Upper lobe of left lung (tissue), 6 donors: ENCODE measurements at places on chromosomes 4 and X. TPM values are rescaled to one million over a fixed set of nuclear protein-coding genes. Genes with fewer than 3 reads are reported as not detected.

DNA sequence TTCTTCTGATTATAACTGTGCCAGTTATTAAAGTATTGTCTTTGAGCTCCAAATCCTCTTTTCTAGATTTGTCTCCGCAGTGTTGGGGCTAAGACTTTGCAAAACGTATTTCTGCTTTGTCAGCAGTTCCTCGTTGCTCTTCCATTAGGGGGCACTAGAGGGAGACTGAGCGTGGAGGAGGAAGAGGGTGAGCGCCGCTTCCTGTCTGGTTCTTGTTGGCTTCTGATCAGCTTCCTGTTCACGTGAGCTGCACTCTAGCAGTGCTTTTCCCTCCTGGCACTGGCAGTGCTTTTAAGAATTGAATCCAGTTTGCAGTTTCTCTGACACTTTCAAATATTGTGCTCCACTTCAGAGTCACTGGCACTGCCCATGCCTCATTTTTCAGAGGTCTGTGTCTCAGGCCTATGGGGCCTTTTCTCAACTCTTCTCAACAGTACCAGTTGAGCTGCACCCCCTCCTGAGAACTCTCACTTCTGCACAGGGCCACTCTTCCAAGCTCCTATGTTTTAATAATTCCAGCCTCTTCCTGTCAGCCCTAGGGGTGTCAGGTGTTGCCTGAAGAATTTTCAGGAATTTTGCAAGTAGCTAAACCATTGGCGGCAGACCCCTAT is 54.4 kb upstream of the LCORL start:
- no peak for DNase-seq

DNA sequence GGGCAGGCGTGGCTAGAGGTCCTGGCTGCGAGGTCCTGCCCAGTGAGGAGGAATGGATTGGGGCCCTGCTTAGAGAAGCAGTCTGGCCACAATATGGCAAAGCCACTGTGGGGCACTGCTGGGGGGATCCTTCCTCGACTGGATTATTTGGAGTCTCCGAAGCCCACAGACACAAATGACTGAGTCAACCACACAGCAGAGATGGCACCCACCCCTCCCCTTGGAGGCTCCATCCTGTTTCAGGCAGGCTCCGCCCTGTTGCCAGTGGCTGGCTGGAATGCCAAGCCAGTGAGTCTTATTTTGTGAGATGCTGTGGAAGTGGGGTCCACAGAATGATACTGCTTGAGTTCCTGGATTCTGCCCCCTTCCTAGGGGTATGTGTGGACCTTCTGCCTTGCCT is 363.9 kb downstream of the PPP1R2C start:
- DNase-seq = no peak

DNA sequence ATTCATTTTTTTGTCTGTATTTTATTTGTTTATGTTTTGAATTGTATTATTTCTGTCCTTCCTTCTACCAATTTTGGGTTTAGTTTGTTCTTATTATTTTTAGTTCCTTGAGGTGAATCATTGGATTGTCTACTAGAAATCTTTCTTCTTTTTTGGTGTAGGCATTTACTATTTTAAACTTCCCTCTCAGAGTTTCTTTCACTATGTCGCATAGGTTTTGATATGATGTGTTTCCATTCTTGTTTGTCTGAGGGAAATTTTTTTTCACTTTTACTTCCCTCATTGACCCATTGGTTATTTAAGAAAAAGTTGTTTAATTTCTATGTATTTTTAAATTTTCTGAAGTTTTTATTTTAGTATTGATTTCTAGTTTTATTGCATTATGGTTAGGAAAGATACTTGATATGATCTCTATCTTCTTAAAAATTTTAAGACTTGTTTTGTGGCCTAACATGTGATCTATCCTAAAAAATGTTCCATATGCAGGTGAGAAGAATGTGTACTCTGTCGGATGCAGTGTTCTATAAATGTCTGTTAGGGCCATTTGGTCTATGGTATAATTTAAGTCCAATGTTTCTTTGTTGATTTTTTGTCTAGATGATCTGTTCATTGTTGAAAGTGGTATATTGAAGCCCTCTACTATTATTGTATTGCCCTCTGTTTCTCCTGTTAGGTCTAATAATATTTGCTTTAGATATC is 68.8 kb downstream of the IL15 start:
- DNase-seq = no peak

- no peak for DNase-seq
Observed at GRCh38 chr4:104447294-104447693, 47.4 kb downstream of the CXXC4 start.

DNA sequence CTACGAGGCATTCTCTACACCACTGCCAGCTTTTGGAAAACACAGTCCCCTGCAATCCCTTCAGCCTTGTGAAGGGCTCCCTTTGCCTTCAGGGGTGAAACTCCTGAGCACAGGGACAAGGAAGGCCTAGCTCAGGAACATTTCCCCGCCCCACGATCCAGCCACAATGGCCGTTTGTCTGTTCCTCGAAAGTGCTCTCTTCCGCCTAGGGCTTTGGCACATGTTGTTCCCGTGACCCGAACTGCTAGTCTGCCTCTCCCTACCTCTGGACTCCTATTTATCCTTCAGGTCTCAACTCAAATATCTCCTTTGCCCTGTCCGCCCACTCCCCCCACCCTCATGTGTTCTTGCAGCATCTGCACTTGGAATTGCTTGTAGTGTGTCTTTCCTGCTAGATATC is 12.1 kb downstream of the FGD1 start:
- no peak for DNase-seq

DNA sequence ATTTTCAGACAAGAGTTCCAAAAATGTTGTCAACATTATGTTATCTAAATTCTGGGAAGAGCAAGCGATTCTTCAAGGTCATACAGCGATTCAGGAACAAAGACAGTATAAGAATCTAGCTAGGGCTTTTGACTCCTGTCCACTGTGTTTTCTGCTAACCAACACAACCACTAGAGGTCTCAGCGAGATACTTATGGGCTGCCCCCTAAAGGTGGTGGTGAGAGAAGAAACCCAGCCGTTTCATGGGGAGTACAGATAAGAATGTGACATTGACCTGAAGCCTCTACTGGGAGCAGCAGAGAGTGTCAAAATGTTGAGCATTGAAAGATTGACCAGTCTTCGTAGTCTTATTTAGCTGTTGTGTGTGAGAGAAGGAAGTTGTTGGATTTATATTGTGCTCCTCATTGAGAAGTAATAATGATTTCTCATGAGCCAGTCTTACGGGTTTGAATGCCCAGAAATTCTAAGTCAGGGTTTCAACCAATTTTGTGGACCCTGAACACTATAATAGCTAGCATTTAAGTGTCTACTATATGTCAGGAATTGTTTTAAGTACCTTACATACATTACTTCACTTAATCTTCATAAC is 168.3 kb downstream of the SPRY1 start:
- no peak for DNase-seq

GRCh38 chrX:134171661-134172587 is 65.1 kb upstream of the CCDC160 start:
- no peak for DNase-seq

GRCh38 chrX:85620466-85620865 is 241.0 kb upstream of the POF1B start:
- DNase-seq = no peak

DNA sequence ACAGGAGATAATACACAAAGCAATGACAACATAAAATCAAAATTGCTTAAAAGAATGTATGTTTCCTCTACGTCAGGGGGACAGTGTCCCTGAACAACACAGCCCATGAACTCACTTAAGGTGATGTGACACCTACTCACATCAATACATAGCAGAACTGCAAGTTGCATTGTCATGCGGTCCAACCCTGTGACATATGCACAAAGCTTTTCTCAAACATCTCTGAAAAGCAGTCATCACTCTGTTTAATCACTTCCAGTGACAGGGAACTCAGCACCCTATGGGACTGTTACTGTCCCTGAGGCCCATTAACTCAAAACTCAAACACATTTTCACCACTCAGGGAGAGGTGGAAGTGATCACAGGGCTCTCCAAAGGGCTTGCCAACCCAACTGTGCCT is 2.4 kb downstream of the STX18 start:
- DNase-seq = no peak

DNA sequence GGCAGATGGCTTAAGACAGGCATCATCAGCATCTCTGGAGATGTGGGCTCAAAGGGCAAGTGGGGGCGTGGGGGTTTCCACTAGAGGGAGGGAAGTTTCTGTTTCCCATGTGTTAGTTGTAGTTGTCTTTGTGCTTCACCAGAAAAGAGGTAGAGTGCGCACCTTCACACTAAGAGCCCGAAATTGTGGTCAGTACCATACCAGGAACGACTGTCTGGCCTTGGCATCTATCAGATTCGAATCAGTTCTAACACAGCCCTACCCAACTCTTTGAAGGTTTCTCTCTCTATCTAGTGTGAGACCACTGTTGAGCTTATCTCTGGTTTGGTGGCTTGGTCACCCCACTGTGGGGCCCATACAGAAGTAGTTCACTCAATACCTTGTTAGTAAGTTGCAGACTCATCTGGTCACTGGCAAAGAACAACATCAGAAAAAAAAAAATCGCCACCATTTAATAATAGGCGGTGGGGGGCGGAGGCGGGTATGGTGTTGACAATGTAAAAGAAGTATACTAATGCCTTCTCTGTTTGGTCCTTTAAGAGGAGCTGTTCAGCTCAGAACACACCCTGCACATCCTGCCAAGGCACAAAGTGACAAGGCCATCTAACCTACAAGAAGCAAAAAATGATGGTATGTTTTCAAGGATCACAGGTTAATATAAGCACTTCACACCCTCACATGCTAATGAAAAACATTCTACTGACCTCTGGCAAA is 71.1 kb downstream of the NYX start:
- no peak for DNase-seq

DNA sequence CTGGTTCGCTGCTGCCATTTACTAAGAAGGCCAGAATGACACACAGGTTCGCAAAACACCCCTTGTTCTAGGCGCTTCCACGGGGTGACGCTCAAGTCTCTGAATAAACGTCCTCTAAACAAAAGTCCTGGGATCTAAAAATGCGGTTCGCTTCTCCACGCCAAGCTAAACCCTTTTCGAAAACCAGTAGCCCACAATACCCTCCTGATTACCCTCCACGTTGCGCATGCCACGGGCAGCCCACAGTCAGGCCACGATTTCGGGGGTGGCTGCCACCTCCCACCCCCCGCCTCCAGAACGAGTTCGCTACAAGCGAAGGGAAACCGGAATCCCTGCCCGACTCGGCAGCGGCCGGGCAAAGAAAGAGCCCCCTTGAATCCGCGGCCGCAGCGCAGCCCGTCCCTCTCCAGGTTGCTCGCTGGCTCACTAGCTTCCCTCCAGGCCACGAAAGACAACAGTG is 423 bp downstream of the RPL39 start:
- DNase-seq = peak; percentile 88

DNA sequence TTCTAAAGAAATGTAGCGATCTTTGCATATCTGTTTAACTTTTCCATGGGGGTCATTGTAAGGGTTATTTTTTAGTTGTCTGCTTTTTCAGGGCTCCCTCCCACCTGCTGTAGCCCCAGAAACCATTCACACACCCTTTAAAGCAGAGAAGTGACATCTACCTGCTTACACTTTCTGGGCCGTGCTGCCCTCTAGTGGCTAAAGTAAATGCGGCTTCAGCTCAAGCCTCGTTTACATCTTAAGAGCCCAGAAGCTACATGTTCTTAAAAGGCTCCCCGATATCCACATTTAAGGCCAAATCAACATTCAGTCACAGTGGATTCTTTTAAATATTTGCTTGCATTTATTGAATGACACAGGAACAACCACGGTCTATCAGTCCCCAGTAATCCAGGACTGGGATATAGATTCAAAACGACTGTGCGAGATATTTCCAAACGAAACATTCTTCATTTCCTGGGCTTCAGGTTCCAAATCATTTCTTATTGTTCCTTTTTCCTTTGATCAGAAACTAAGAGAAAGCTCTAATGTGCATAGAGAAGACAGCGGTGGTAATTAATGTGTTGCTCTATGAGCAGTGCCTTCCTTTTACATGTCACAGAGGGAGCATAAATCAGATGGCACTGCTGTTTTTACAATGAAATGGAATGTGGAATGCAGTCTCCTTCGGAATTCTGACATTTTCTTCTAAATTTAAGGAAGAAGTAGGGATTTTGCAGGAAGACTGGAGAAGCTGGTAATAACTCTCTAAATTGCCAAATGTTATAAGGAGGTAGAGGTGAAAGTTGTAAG is 119.9 kb downstream of the RASGEF1B start:
- no peak for DNase-seq

GRCh38 chr4:53235547-53235946 is 130.3 kb downstream of the SCFD2 start:
- no peak for DNase-seq

DNA sequence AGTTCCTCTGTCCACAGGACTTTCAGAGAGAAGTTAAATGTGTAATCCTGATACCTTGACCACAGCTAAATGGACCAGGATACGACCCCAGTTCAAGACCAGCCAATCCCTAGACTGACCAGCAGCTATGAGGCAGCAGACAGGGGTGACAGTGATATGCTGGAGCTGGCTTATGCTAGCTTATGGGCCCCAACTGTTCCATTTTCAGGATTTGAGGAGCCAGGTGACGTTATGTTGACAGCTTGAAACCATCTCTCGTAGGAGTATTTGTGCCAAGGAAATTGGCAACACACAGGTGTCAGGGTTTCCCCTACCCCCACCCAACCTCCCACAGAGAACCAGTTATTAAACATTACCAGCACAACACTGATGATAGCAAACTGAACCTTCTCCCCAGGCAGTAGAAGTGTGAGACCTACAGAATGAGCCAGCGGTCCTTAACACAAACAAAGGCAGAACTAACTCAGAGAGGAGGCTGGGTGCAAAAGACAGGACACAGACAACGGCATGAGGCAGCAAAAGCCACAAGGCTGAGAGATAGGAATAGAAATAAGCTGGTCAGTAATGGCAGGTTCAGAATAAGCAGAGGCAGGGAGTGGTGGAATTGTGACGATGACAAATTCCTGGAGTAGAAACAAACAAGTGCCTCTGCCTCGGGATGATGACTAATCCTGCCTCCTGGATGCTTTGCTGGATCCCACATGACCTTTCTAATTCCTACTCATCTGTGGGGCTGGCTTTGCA is 85.6 kb upstream of the CPEB2 start:
- no peak for DNase-seq

GRCh38 chr4:136017556-136017955 is 1514.7 kb downstream of the PCDH18 start:
- DNase-seq = no peak

DNA sequence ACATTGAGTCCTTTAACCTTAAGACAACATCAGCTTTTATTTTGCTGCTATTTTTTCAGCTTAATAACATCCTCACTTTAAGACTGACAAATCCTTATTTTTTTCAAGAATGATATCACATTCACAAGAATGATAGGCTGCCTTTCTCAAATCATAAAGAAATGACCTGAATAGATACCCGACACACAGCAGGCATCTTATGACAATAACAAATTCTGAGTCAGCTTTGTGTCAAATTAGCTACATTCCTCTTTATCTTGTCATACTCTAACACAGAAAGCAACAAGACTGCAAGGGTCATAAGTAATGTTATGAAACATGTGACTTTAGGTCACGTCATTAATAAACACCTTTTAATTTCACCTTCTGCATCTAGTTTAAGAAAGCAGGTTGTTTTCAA is 2387.6 kb downstream of the PCDH7 start:
- DNase-seq = no peak

The CSAG2 gene
- not detected for total RNA-seq

The STBD1 gene
- total RNA-seq = 12.6 TPM

The PAGE1 gene
- not detected for total RNA-seq

The FGF2 gene
- 1.2 TPM for total RNA-seq

The FAM120C gene
- 10.4 TPM for total RNA-seq

The TBL1X gene
- 21.4 TPM for total RNA-seq
